ENCODE measurements at places on chromosomes 7 and 10.

GRCh38 chr7:134513169-134513752 is 14.1 kb upstream of the AKR1B10 start:
- peak; percentile 57 for DNase-seq

- DNase-seq, result no peak
Measured at GRCh38 chr7:116592445-116592844, 67.6 kb downstream of the CAV1 start.

- no peak for DNase-seq
Measured at GRCh38 chr10:98488669-98489430, 42.1 kb upstream of the HPS1 start.

GRCh38 chr7:121313793-121314676 is 14.8 kb upstream of the WNT16 start:
- peak; percentile 89 for DNase-seq

DNA sequence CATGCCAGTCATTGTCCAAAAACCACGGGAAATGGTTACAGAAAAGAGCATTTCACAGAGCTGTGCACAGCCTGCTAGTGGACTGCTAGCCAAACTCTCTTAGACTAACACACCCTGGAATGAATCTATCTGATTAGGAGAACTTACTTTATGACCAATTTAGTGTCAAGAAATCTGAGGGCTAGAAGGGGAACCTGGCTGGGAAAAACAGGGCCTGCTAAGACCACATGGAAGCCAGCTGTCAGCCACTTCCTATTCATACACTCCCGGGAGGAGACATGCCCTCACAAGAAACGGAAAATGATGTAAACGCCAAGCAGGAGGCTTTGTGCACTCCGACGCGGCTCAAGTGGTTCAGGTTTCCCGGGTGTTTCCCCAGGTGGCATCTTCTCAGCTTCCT is 54.8 kb downstream of the MPP7 start:
- DNase-seq, result peak; percentile 54

DNA sequence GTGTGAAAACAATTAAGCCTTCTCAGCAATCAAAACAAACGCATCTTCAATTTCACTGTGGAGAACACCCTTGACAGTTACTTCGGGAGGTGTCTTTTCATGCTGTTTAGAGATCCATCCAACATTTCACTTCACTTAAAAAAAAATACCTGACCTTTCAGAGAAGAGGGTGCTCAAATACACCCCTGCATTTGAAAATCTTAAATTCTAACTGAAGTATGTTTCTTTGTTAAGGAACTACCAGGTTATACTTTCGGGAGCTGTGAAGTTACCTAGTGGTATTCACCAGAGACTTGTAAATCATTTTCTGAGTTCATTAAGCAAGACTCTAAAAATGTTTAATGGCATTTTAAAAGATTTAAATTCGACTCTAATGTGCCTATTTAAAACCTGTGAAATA is 38.8 kb downstream of the CNPY1 start:
- no peak for DNase-seq

DNA sequence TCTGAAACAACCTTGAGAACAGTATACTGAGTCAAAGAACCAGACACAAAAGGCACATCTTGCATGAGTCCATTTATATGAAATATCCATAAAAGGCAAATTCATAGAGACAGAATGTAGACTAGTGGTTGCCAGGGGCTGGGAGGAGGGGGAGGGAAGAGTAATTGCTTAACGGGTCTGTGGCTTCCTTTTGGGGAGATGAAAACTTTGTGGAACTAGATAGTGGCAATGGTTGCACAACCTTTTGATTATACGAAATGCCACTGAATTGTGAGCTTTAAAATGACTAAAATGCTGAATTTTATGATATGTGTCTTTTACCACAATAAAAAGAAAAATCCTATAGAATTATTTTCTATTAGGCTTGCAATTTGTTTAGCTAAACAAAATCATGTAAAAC is 16.8 kb downstream of the ADRB1 start:
- DNase-seq, result no peak

DNA sequence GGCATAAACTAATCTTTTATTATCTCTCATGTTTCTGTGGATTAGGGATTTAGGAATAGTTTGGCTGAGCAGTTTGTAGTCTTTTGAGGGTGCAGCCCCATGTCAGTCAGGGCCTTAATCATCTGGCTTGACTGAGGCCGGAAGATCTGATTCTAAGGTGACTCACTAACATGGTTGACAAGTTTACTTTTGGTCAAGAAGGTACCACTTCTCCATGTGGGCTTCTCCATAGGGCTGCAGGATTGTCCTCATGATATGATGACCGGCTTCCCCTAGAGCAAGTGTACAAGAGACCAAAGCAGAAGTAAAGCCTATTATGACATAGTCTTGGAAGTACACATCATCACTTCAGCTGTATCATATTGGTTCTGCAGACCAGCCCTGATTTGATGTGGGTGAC is 45.9 kb upstream of the OIT3 start:
- DNase-seq, result no peak

GRCh38 chr7:118059209-118059608 is 124.8 kb upstream of the LSM8 start:
- DNase-seq, result no peak

- peak; percentile 73 for DNase-seq
Measured at GRCh38 chr10:99941942-99942820, 67.6 kb downstream of the DNMBP start.

- no peak for DNase-seq
Measured at GRCh38 chr7:40306025-40306424, 171.2 kb downstream of the SUGCT start.

DNA sequence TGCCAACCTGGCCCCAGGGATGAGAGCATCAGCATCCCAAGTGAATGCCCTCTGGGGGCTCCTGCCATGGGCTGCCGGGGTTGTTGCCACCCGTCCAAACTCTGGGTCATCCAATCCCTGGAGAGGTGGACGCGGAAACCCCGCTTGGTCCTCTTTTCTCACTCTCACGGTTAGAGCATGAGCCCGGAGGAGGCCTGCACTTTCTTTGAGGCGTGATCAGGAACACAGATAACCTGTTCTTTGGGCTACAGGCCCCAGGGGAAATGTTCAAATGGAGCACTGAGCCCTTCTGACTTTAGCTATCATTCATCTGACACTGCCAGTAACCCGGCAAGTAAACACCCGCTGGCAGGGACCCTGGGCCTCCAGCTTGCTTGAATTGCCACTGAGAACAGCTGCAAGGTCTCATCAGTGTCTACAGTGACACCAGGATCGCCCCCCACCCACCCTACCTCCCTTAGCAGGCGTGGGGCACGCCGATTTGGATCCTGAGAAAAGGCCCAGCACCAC is 29.4 kb upstream of the SLF2 start:
- DNase-seq, result no peak

GRCh38 chr7:101114492-101114891 is 12.4 kb upstream of the SERPINE1 start:
- peak; percentile 55 for DNase-seq

DNA sequence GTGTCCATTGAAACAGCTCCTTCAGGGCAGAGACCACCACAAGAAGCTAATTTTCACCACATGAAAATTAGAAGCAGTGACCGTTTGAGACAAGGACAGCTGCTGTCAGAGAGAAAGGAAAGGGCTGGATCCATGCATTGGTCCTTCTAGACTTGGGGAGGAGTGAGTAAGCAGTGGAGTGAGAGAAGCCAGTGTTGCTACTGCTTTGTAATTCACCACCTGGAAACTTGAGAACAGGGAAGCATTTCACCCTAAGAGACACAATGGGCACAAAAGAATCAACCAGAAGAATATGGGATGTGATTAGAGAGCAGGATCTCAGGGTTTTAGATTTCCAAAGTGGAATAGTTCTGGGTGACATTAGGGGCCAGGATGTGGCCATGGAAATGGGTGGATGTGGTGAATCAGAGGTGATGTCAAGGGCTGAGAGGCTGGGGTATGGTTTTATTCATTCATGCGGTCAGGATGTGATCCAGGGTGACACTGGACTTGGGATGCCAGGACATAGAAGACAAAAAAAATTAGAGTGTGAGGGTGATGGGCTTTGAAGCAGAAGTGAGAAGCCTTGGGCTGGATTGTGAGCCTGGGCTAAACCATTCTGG is 61.6 kb downstream of the DENND11 start:
- no peak for DNase-seq

DNA sequence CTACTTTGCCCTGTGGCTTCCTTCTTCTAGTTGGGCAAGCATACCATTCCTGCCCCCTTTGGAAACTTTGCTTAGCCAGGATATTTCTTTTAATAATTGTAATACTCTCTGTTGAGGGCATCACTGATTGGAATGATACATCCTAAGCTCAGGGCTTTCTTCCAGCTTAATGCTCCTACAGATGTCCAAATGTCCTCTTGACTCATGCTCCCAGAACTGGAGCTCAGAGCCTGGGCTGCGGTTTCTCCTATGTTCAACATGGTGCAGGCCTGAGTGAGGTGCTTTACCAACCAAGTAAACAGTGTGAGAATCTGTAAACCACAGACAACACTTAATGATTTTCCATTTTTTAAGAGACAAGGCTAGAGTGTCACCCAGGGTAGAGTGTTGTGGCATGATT is 108.6 kb downstream of the LRRC4 start:
- DNase-seq, result no peak

GRCh38 chr10:105644091-105644490 is 1003.0 kb downstream of the SORCS3 start:
- no peak for DNase-seq

GRCh38 chr7:147096629-147097028 is 980.0 kb downstream of the CNTNAP2 start:
- DNase-seq, result no peak

- no peak for DNase-seq
Measured at GRCh38 chr7:26375726-26376174, 84.1 kb downstream of the SNX10 start.

- DNase-seq, result no peak
Measured at GRCh38 chr7:134022286-134022911, 104.7 kb upstream of the LRGUK start.

DNA sequence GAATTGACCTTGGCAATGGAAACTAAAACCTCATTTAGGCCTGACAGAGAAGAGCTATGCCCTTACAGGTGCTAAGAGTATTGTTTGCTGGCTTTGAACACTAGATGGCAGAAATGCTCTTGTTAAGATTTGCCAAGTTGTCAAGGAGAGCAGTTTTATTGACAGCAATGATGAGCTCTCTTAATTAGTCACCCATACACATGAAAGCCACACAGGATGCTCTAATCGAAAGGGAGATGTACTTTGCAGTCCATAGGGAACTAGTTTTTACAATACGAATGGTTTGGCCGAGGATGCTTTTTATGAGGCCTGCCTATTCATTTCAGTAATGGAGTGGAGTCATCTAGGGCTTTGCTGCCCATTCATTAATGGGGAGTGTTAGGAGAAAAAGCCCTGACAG is 45.4 kb upstream of the MBL2 start:
- DNase-seq, result peak; percentile 66

DNA sequence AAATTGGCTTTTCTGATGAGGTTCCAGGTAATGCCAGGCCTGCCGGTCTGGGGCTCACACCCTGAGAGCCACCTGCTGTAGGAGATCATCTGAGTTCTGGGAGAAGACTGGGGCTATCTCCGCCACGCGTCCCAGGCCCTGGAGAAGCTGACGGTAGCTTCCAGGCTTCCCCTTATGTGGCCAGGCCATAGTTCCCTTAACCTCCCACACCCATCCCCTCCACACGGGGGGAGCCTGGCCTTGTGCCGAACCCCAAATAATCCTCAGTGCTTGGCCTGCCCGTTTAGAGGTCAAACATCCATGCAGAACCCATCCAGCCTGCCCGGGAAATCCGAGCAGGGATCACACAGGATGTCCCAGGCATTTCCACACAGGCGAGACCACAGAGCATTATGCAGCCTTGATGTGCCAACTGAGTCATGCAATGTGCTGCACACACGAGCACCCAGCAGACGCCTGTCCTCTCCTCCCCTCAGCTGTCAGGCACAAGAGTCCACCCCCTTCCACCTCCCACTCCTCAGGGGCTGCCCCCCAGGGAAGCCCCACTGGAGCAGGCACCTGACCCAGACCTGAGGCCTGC is 176.2 kb downstream of the PRKAG2 start:
- DNase-seq, result peak; percentile 56

GRCh38 chr7:23287612-23288011 is 11.5 kb upstream of the MALSU1 start:
- no peak for DNase-seq

DNA sequence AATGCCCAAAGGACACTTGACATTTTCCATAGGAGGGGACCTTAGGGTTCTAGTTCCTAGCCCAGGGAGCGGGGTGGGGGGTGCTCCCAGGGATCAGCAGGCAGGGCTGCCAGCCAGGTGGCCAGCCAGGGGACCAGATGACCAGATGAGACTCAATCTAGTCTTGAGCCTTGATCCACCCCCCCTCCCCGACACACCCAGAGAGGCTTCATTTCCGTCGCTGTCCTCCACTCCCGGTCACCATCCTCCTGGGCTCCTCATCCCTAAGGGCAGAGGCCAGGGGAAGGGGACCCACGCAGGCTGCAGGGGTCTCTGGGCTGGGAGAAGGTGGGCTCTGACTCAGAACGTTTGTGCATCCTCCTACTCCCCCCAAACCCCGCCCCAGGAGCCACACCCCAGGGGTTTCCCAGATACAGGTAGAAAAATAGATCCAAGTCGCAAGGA is 1.0 kb downstream of the STX1A start:
- DNase-seq, result no peak

Data from fibroblast of upper back skin (primary cell).